K562 (cell line): ENCODE measurements at places on chromosomes 7 and 10. TPM values are rescaled to one million over a fixed set of nuclear protein-coding genes. Genes with fewer than 3 reads are reported as not detected.

Gene CHST15
- total RNA-seq: 0.13 and 0.16 TPM in 2 replicates

Gene CLDN3
- total RNA-seq: 0.29 TPM in 1 of 2 replicates, not detected in the other

- peaks cover 19% of the 10 kb centered on the region for H3K4me1 ChIP-seq
- H3K4me3 ChIP-seq: no peak overlapping the region
- no peaks in the 10 kb centered on the region for H3K36me3 ChIP-seq
Measured at GRCh38 chr7:43750016-43750887, 8.2 kb upstream of the BLVRA start.

Gene CALHM1
- total RNA-seq: not detected in 2 replicates

DNA sequence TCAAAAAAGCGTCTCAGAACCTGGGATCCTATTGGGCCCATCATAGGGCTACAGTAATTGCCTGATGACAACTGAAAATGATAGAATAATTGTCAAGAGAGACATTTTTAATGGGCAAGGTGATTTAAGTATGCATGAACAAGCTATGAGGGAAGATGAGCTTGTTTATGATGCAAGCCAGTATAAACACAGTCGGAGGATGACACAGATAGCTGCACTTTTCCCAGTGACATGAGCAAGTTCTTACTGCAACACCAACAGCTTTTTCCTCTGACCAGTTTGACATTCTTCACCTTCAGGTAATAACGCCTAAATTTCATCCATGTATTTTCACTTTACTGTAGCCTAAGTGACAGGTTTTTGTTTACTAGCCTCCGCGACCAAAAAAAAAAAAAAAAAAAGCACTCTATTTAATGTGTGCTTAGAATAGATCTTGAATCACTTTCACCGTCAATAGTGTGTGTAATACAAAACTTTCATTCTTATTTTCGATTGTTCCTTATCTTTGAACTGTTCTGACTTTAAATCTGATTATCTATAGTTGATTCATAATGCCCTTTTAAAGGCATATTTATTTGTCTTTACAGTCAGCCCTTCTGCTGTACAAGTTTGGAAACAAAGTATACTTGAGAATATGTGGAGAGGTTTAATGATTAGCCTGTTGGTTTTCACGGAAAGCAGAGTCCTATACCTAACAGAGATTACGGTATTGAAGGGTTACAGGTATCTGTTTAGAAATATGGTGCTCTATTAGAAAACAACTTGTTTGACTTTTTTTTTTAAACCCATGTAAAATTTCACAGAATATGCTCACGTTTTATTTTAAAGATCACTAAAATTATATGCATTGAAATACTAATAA is 1.7 kb downstream of the FOXP2 start:
- DNase-seq: no peak
- H3K4me3 ChIP-seq: no peak overlapping the region
- no peaks in the 10 kb centered on the region for H3K36me3 ChIP-seq
- H3K27me3 ChIP-seq: no peaks in the 10 kb centered on the region
- no peaks in the 10 kb centered on the region for H3K4me1 ChIP-seq
- H3K27ac ChIP-seq: no peak overlapping the region

GRCh38 chr10:132706701-132707100 is 79.2 kb downstream of the NKX6-2 start:
- no peak overlapping the region for H3K27ac ChIP-seq
- H3K4me1 ChIP-seq: no peaks in the 10 kb centered on the region
- DNase-seq: no peak

Gene MACC1
- total RNA-seq: 16.1 and 20.4 TPM in 2 replicates

Gene TMEM72
- not detected in 2 replicates for total RNA-seq

GRCh38 chr10:59709395-59710125 is at the start of gene SLC16A9:
Gene SLC16A9, minus strand, starts transcription at chr10:59709850. Its CDS starts 25,559 bp downstream, at chr10:59684291.
- DNase-seq: peak; percentile 66
- H3K27ac ChIP-seq: peak within 1 kb of the TSS; percentile 44; the same call in 2 of the 3 replicates
- H3K36me3 ChIP-seq: no peaks in the 10 kb centered on the region
- H3K4me3 ChIP-seq: peak within 1 kb of the TSS; percentile 55
- H3K27me3 ChIP-seq: peaks cover 20% of the 10 kb centered on the region
- H3K4me1 ChIP-seq: peaks cover 19% of the 10 kb centered on the region

Gene RGR
- total RNA-seq: not detected in 2 replicates

Gene ANKRD61
- total RNA-seq: not detected in 2 replicates

DNA sequence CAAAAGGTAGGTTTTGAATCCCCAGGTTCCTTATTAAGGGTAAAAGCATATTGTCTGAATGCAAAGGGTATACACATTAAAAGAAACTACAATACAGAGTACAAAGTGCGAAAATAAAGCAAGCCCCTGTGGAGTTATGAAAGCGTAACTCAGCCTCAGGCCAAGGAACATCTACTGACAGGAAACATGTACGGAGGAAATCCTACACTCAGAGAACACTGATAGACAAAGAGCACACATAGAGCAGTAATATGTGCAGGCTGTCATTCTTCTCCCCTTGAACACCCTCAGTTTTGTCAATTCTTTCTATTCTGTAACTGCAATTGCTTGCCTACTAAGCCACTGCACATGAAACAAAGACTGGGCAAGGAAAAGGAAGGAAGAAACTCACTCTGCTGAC is 150.2 kb downstream of the DGKB start:
- no peaks in the 10 kb centered on the region for H3K36me3 ChIP-seq
- no peaks in the 10 kb centered on the region for H3K27me3 ChIP-seq
- no peak overlapping the region for H3K27ac ChIP-seq
- no peaks in the 10 kb centered on the region for H3K4me1 ChIP-seq

Gene PDE6C
- total RNA-seq: not detected in 2 replicates

GRCh38 chr10:93652857-93653256 is 40.5 kb downstream of the PDE6C start:
- no peaks in the 10 kb centered on the region; the same call in 2 of the 3 replicates for H3K27me3 ChIP-seq
- no peak for DNase-seq
- H3K4me1 ChIP-seq: no peaks in the 10 kb centered on the region
- H3K27ac ChIP-seq: no peak overlapping the region

Gene GLUD1
- total RNA-seq: 85.5 and 87.3 TPM in 2 replicates

Gene DENND10
- 10.4 and 12.2 TPM in 2 replicates for total RNA-seq

- no peaks in the 10 kb centered on the region; the same call in 2 of the 3 replicates for H3K27me3 ChIP-seq
- no peak overlapping the region for H3K4me3 ChIP-seq
- no peak for DNase-seq
- no peak overlapping the region for H3K27ac ChIP-seq
- H3K36me3 ChIP-seq: no peaks in the 10 kb centered on the region
Measured at GRCh38 chr10:62068464-62068863, 167.0 kb downstream of the ARID5B start.

DNA sequence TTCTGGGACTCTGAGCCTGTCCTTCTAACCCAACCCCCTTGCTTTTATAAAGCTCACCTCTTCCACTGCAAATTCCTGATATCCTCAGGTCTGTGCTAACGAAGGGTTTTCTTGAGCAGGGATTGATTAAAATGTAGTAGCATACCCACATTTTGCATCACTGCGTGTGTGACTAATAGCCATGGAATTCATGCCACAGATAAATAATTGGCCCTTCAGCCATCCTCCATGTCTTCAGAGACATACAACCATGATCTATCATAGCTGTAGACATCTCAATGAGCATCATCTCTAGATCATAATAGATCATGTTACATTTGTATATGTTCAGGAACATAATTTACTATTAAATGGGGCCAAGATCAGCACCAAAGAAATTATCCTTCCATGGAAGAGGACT is 990.3 kb downstream of the KCNMA1 start:
- H3K27me3 ChIP-seq: no peaks in the 10 kb centered on the region
- H3K4me3 ChIP-seq: no peak overlapping the region
- DNase-seq: no peak
- no peaks in the 10 kb centered on the region for H3K36me3 ChIP-seq
- H3K27ac ChIP-seq: no peak overlapping the region

DNA sequence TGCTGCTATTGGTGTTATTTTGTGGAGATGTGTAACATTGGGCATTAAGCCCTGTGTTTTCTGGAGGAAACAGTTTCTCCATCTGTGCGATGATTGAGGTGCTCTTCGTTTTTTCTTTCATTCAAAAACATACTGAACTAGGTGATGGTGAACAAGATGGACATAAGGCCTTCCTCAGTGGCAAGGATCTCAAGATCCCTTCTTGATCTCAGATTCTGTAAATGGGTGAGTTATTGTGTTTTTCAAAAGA is 759 bp upstream of the ELAPOR2 start:
- H3K4me3 ChIP-seq: peak overlapping the region; percentile 73
- no peak for DNase-seq
- H3K36me3 ChIP-seq: no peaks in the 10 kb centered on the region
- H3K27ac ChIP-seq: peak overlapping the region; percentile 79
- no peaks in the 10 kb centered on the region for H3K27me3 ChIP-seq

Gene SCART1
- total RNA-seq: 4.4 and 5.5 TPM in 2 replicates

Gene HTR5A
- total RNA-seq: not detected in 2 replicates

GRCh38 chr7:134480730-134481129 is 21.8 kb upstream of the AKR1B1 start:
- H3K27me3 ChIP-seq: no peaks in the 10 kb centered on the region
- H3K4me3 ChIP-seq: no peak overlapping the region
- H3K27ac ChIP-seq: no peak overlapping the region
- no peaks in the 10 kb centered on the region for H3K4me1 ChIP-seq
- DNase-seq: no peak
- no peaks in the 10 kb centered on the region for H3K36me3 ChIP-seq

Gene CYREN
- 93.9 and 102 TPM in 2 replicates for total RNA-seq

DNA sequence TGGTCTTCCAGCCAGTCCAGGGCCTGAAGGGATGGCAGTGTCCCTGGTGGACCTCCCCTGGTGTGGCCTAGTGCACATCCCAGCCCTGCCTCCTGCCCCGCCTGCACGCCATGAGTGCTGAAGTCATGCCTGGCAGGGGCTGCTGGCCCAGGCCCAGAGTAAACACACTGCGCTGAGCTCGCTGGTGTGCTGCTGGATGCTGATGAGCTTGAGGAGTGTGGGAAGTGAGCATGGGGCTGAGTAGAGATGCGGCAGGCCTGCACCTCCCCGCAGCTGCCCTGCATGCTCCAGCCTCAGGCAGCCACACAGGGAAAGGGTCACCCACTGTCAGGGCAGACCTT is 43.2 kb downstream of the HTRA1 start:
- H3K27me3 ChIP-seq: peaks cover 47% of the 10 kb centered on the region
- no peak overlapping the region for H3K4me3 ChIP-seq
- no peaks in the 10 kb centered on the region for H3K36me3 ChIP-seq
- DNase-seq: no peak
- H3K4me1 ChIP-seq: no peaks in the 10 kb centered on the region
- H3K27ac ChIP-seq: no peak overlapping the region

Gene MDH2
- 671 and 701 TPM in 2 replicates for total RNA-seq

Gene AKR1D1
- total RNA-seq: not detected in 2 replicates

Gene NEUROD6
- total RNA-seq: not detected in 2 replicates

Gene TWIST1
- 0.18 and 0.33 TPM in 2 replicates for total RNA-seq

Gene SLC29A4
- total RNA-seq: 1.2 and 1.4 TPM in 2 replicates

GRCh38 chr10:97197030-97197500 is 11.3 kb upstream of the SLIT1 start:
- no peak for DNase-seq
- H3K4me1 ChIP-seq: no peaks in the 10 kb centered on the region
- no peak overlapping the region for H3K4me3 ChIP-seq

DNA sequence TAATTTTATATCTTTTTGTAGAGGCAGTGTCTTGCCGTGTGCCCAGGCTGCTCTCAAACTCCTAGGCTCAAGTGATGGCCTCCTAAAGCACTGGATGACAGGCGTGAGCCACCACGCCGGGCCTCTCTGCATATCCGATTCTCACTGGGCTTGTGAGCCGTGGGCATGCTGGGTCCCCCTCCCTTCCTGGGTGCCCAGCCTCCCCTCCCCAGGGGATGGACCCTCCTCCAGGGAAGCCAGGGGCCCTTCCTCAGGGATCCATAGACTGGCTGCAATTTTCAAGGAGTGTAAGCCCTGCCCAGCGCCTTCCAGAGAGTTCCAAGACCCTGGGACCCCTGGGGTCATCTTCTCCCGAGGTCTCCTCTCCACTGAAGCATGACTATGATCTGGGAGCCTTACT is 23.7 kb upstream of the ELFN1 start:
- no peaks in the 10 kb centered on the region for H3K36me3 ChIP-seq
- peaks cover 30% of the 10 kb centered on the region for H3K27me3 ChIP-seq
- H3K4me1 ChIP-seq: peaks cover 23% of the 10 kb centered on the region; the same call in 2 of the 3 replicates
- DNase-seq: no peak

GRCh38 chr7:28156401-28156800 is 24.2 kb downstream of the JAZF1 start:
- H3K27me3 ChIP-seq: no peaks in the 10 kb centered on the region
- DNase-seq: no peak
- no peak overlapping the region for H3K27ac ChIP-seq
- H3K4me3 ChIP-seq: no peak overlapping the region
- H3K36me3 ChIP-seq: no peaks in the 10 kb centered on the region

DNA sequence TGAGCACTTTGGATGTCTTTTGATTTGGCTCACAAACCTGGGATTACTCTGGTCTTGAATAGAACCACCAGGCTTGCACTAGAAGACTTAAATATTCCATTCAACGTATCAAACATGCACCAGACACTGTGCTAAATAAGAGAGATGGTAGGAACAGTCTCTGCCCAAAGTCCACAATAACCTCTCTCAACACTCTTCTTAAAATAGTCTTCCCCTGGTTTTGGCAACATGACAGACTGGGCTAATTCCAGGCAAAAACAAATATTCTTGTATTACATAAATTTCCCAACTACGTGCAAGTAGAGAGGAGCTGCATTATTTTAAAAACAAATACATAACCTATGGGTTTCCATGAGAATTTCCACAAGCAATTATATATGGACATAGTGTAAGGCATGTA is 64.8 kb upstream of the PAPSS2 start:
- no peak overlapping the region for H3K27ac ChIP-seq
- no peak overlapping the region for H3K4me3 ChIP-seq
- no peak for DNase-seq
- H3K27me3 ChIP-seq: peaks cover 4% of the 10 kb centered on the region; the same call in 1 of the 2 replicates

GRCh38 chr10:85284778-85285770 is 956.7 kb downstream of the CCSER2 start:
- no peak overlapping the region for H3K27ac ChIP-seq
- H3K4me1 ChIP-seq: no peaks in the 10 kb centered on the region
- no peak overlapping the region for H3K4me3 ChIP-seq
- no peaks in the 10 kb centered on the region for H3K36me3 ChIP-seq
- DNase-seq: no peak
